Activated CD8-positive, alpha-beta memory T cell treated with anti-CD3 and anti-CD28 coated beads, Interleukin-2, amount 10 ng/mL, durations not matched to agents 7 days and 5 days (primary cell): ENCODE measurements at places on chromosomes 3 and 15. TPM values are rescaled to one million over a fixed set of nuclear protein-coding genes. Genes with fewer than 3 reads are reported as not detected.

GATA2 gene
- 0.28 TPM for total RNA-seq

MYO1E gene
- 60.3 TPM for total RNA-seq

OXTR gene
- total RNA-seq = 1.4 TPM

SLC28A1 gene
- not detected for total RNA-seq

MYZAP gene
- not detected for total RNA-seq

TRH gene
- not detected for total RNA-seq

PTH1R gene
- total RNA-seq = not detected

ZNF106 gene
- total RNA-seq = 41.1 TPM

TAGLN3 gene
- total RNA-seq = not detected

CX3CR1 gene
- 0.41 TPM for total RNA-seq

GABRG3 gene
- total RNA-seq = not detected

PPP1R14D gene
- total RNA-seq = not detected

CXCR6 gene
- total RNA-seq = 109 TPM

GOLGA8G gene
- total RNA-seq = not detected

CTXN2 gene
- not detected for total RNA-seq
